ENCODE measurements at places on chromosomes 7 and 10.

- no peak for DNase-seq
Measured at GRCh38 chr10:7000061-7000460, 410.8 kb downstream of the SFMBT2 start.

DNA sequence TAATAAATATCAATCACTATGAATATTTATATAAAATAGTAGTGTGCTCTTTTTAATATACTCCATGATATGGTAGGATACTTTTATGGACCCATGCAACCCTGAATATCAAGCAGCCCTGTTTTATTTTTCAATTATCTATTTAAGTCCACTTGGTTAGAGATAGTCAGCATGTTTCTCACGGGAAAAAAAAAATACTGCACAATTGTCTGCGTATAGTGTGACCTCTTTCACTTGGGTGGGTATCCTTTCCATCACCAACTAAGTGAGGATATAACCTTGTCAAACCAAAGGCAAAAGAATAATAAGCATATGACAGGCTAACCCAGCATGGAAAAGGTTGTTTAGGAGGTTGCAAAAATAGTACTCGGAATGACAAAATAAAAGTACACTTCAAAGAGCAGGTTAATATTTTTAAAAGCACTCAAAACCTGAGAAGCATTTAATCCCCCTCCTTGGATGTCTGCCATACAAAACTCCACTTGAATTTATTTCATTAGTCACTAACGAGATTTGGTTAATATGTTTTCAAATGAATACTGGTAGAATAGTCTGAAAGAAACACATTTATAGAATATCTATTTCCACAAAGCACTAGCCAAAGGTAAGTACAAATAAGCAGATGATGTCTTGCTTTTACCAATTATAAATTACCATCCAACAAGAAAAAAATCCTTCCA is 76.5 kb downstream of the IMMP2L start:
- DNase-seq, result no peak

DNA sequence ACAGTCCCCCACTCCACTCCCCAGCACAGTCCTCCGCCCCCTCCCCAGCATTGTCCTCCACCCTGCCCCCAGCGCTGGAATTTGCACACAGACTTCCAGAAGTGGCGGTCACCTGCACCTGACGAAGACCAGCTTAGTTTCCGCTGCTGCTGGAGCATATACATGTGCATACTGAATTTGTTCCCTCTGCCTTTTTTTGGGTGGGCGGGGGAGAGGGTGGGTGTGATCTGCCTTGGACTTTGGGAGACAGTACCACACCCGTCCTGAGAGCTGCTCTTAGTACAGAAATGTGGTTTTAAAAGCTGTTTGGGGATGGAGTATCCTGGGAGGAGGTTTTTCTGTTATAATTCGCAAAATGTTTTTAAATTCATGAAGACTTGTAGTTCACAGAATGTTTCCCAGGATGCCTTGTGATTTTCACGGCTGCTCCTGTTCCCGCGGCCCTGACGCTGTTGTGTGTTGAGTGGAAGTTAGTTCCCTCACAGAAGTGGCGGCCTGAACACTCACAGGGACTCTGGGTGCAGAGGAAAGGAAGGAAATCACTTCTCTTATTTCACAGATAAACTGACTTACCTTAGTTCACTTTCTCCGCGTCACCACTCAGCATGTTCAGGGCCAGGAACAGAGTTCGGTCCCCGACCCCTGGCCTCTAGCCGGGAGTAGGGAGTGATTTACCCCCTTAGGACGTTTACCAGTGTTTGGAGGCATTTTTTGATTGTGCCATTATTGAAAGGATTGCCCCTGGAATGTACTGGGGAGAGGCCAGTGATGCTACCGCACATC is 18.6 kb downstream of the PFKP start:
- no peak for DNase-seq

DNA sequence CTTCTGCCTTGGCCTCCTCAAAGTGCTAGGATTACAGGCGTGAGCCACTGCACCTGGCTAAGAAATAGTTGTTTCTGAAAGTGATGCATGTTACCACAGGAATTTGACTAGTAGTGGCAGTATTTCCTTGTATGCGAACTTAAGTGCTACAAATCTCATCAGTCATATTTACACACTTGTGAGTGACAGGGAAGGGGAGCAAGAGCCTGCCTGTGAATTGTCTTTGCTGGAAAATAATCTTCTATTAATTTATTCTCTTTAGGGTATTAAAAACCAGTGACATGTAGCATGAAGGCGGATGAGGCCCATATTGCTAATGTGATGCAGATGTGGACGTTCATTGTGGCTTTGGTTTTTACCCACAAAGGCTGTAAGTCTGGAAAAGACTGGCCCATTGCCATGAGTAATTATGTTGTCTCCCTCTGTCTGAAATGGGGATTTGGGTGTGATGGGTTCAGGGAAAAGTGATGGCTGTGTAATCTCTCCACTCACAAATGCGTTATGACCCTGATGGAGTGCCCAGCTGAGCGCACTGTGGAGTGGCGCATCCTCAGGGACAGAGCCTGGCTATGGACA is 97.6 kb downstream of the CCNY start:
- no peak for DNase-seq

DNA sequence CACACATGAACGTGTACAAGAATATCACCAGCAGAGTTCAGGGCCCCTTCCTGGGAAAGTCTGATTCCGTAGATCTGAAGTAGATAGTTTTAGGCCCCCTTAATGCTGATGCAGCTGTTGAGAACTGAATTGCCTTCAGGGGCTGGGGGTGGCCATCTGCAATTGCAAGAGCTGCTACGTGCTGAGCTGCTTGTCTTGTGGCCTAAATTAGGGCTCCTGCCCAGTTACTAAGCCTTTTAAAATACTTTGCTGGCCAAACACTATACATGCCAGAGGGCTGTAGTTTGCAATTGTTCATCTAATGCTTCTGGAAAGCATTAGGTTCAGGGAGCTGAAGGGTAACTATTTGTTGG is 71.7 kb downstream of the TMEM178B start:
- DNase-seq, result peak; percentile 20

GRCh38 chr10:14403881-14404623 is 73.3 kb upstream of the FRMD4A start:
- DNase-seq, result no peak

DNA sequence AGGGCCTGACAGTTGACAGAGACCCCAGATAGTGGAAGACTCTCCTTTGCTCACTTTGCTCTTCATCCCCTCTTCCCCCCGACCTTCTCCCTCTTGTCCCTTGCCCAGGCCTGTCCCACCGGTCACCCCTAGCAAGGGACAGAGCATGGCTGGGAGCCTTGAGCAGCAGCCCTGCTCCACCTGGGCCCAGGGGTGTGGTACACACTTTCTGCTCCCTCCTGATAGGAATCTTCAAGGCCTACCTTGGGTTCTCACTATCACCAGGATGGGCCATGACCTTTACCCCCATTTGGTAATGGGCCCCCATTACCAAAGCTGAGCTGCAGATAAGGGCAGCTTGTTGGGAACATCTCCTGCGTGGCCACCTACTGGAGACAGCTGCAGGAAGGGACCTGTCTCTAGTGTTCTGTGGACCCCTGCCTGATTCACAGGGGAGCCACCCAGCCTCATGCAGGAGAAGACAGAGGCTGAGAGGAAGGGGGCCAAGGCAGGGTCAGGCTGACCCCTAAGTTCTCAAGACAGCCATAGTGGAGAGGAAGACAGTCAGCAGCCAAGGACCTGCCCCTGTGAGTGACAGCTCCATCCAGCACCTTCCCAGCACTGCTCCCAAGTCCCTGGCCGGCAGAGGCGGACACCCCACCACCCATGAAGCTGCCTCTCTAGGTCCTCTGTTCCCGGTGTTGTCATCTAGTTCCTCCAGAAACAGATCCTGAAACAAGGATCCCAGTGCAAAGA is 913 bp upstream of the NPC1L1 start:
- no peak for DNase-seq

GRCh38 chr7:156220701-156221100 is 408.4 kb upstream of the SHH start:
- no peak for DNase-seq
